ENCODE measurements at places on chromosomes 4 and X.

DNA sequence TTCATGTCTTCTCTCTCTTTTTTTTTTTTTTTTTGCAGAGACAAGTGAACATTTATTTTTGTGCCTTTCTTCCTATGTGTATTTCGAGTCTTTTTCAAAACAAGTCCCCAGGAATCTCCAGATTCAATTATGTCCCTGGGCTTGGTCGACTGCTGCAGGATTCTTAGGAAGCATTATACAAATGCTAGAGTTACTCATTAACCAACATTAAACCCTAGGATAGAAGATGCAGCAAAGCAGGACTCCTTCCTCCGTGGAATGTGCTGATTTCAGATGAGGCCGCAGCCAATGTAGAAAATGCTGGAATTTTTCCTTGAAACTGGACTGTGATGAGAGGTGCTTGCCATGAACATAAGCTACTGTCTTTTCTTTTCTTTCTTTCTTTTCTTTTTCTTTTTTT, 3.4 kb downstream of the ZNF81 start:
- DNase-seq, result no peak

GRCh38 chrX:155645180-155645579, 32.4 kb upstream of the TMLHE start:
- no peak for DNase-seq

DNA sequence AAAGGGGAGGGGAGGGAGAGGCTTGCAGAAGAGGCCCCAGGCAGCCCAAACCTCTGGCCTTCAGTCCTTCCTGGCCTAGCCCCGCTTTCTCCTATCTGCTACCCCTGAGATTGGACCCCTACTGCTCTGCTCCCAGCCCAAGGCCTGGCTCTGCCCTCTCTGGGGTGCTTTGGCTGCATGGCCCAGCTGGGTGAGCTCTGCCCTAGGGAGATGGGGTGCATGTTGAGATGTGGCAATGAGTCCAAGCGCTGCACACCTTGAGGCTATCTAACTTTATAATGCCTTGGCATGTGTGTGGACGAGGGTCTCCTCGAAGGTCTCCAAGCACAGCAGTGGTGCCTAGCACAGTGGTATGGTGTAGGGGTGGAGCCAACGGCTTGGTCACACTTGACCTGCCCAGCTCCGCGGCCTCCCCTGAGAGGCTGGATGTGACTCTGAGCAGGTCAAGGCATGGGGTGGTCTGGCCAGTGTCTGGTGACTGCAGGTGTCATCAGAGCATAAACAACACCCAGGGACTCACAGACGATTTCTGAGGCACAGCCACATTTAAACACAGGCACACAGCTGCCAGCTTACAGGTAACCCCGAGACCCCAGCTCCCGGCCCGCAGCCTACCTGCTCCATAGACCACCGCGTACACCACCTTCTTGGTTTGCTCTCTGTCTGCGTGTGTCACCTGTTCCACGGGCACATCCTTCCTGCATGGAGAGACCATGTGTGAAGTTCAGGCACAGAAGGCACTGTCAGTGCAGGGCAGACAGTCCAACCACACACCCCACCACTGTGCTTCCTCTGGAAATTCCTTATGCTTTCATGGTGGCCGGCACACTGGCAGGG, 36.3 kb downstream of the NAT8L start:
- DNase-seq, result no peak

GRCh38 chr4:13704035-13704434, 76.5 kb upstream of the BOD1L1 start:
- no peak for DNase-seq

GRCh38 chr4:186943411-186943810, 219.8 kb upstream of the FAT1 start:
- DNase-seq, result no peak

DNA sequence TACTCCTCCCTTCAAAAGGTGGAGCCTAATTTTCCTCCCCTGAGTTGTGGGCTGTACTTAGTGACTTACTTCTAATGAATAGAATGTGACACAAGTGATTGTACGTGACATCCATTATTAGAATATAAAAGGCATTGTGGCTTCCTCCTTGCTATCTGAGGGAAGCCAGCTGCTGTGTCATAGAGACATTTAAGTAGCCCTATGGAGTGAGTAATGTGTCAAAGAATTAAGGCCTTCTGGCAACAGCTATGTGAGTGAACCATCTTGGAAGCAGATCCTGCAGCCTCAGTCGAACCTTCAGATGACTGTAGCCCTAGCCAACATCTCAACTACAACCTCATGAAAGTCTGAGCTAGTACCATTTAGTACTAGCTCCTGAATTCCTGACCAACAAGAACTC, 76.1 kb downstream of the BCOR start:
- no peak for DNase-seq
